ENCODE measurements at places on chromosomes 6 and 20.
A peak's percentile ranks its signal among the peaks of the same experiment; 100 is the strongest.

DNA sequence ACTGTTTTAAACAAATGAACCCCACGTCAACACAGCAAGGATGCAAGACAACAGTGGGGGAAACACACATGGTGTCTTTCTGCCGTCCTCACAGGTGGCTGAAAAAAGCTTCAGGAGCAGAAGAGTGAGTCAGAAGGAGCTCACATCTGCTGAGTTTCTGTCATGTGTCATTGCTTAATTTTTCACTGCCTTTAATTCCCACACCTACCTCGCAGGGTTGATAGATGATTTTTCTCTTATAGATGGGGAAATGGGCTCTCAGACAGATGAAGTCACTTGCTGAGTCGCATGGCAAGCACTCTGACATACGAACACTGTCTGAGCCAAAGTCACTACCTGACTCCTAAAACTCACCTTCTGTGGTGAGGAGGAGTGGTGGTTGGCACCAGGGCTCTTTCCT lies 28.3 kb upstream of the CARMIL1 start:
- no peak for DNase-seq

DNA sequence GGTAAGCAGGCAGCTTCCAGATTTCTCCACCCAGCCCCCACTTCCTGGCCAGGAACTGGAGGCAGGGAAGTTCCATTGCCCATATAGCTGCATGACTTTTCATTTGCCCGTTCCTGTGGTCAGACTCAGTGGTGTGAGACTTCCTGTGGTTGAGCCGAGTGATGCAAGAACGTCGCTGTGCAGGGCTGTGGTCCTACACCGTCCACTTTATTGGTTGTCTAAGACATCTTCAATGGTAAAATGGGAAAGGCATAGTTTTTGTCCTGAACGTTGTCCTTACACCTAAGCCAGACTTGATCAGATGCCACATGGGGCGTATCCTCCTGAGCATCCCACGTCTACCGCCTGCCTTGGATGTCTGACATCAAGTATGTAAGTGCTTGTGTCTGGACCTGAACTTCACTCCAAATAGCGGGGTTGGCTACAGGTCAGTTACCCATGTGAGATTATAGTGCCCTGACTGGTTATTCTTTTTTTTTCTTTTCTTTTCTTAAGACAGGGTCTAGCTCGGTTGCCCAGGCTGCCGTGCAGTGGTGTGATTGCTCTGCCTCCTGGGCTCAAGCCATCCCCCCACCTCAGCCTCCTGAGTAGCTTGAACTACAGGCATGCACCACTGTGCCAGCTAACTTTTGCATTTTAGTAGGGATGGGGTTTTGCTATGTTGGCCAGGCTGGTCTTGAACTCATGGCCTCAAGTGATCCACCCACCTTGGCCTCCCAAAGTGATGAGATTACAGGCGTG lies 25.9 kb upstream of the GTSF1L start:
- no peak for DNase-seq

GRCh38 chr6:168774381-168774780 lies 333.4 kb downstream of the SMOC2 start:
- DNase-seq = no peak

- no peak for DNase-seq
Measured at GRCh38 chr6:38508286-38508685, 131.4 kb downstream of the BTBD9 start.

GRCh38 chr6:141562186-141562811 lies 570.4 kb upstream of the GJE1 start:
- DNase-seq = no peak

- DNase-seq = no peak
Measured at GRCh38 chr6:47278545-47278944, 31.2 kb downstream of the TNFRSF21 start.

GRCh38 chr6:154901876-154902552 lies 93.1 kb upstream of the TIAM2 start:
- no peak for DNase-seq

DNA sequence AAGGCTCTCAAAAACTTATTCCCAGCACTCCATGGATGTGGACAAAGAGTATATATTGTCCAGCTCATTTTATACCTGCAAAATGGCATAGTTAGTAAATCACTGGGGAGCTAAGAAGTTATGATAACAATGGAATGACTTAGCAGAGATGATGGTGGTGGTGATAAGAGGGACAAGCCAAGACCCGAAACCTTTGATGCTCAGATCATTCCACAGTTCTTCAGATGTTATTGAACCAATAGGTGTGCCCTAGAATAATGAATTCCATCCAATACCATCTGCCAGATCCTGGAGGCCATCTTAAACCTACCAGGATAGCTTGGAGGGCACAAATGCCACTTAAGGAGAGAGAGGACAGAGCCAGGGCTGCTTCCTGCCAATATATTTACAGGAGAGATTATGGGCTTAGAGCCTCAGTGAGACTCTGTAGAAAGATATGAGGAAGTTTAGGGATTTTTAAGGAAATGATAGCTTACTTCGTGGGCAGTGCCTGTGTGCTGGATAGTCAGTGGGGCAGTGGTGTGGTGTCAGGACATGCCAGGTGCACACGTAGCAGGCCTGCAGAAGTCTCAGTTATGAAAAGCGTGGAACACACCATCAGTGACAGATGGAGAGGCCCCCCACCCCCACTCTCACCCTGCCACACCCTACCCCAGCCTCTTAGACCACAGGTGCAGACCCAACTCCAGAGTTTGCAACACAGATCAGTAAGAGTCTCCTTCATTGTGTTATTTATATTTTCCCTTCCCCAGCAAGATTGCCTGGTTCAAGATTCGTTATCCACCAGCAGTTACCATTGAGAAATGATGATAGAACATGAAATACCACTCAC lies 209.7 kb upstream of the SUPT3H start:
- DNase-seq = no peak

GRCh38 chr6:55175078-55176049 lies 1.0 kb downstream of the HCRTR2 start:
- DNase-seq = no peak

DNA sequence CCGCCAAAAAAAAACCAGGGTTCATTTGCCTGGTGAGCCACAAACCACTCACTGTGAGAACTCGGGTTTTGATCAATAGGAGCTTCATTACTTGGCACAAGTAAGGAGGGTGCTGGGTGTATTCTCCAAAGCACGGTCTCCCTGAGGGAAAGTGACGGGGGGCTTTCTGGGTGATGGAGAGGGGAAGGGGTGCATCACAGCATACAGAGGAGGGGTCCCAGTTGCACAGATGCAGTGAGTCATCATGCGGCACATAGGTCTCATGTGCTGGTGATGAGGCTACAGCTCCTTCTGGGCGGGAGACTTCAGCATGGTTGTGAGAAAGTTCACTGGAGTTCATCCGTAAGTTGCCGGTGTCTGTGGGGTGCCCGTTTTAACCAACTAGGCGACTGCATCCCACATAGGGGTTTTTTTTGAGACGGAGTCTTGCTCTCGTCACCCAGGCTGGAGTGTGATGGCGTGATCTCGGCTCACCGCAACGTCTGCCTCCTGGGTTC lies 36.2 kb downstream of the SUN5 start:
- peak; percentile 17 for DNase-seq

DNA sequence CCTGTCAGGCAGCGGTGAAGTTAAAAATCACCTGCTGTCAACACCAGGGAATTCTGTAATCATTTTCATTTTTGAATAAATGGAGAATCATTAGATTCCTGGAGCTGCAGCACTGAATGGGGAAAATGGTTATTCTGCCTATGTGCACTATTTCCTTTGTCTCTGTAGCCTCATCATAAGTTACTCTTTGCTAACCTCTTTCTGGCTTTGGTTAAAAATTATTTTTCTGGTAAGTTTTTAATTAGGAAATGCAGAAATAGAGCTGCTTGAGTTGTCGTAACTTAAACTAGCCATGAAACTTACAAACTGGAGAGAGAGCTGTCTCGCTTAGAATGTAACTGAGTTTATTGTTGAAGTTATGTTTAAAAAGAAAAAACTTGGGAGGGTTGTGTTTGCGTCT lies 28.8 kb downstream of the ZFAND3 start:
- DNase-seq = no peak

DNA sequence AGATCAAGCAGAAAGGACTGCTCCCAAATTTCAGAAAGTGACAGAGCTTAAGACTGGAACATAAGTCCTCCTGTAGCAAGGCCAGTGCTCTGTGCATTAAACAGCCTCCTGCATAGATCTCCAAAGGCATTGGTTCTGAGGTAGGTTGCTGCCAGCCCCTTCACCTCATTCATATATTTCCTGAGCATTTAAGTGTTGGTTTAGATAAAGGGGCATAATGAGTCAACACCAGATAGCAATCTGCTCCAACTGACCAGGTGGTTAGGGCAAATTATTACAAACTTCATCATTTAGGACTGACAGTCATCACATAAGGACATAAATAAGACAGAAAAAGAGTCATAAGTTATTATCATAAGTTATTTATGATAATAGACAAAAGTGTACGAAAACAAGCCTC lies 10.7 kb downstream of the PTPRK start:
- no peak for DNase-seq

DNA sequence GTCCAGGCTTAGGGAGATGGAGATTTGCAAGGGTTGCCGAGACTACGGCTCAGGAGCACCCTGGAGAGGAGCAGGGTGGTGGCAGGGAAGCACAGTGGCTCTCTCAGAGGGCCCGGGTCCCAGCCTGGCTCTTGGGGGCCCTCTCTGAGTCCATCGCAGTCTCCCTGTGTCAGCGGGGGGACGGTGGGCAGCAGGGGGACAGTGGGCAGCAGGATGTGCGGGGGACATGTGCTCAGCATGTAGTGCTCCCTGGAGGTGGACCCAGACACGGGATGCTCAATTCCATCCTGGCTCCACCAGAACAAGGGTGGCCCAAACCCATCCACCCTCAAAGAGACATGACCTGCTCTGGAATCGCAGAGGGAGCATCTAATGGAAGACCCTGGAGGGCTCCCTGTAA lies 43.0 kb upstream of the ZBP1 start:
- DNase-seq = peak; percentile 68

GRCh38 chr6:45781890-45782289 lies 233.8 kb downstream of the CLIC5 start:
- DNase-seq = no peak

GRCh38 chr6:160742090-160742489 lies 40.0 kb downstream of the PLG start:
- no peak for DNase-seq

- peak; percentile 81 for DNase-seq
Measured at GRCh38 chr6:35687658-35688604, 784 bp downstream of the FKBP5 start.

DNA sequence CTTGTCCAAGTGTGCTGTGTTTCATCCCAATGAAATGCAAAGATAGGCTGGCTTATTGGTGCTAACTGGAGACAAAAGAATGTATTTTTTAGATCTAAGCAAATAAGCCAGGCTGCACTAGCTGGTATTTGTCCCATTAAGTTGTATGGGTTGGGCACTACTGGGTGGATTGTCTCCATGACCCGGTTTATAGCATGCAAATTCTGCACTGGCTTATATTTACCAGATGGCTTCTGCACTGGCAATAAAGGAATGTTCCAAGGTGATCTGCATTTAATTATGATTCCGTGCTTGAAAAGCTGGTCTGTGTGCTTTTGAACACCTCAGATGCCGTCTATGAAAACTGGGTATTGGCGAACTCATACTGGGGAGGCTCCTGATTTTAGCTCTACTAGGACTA lies 61.4 kb upstream of the MOCS1 start:
- DNase-seq = peak; percentile 14

DNA sequence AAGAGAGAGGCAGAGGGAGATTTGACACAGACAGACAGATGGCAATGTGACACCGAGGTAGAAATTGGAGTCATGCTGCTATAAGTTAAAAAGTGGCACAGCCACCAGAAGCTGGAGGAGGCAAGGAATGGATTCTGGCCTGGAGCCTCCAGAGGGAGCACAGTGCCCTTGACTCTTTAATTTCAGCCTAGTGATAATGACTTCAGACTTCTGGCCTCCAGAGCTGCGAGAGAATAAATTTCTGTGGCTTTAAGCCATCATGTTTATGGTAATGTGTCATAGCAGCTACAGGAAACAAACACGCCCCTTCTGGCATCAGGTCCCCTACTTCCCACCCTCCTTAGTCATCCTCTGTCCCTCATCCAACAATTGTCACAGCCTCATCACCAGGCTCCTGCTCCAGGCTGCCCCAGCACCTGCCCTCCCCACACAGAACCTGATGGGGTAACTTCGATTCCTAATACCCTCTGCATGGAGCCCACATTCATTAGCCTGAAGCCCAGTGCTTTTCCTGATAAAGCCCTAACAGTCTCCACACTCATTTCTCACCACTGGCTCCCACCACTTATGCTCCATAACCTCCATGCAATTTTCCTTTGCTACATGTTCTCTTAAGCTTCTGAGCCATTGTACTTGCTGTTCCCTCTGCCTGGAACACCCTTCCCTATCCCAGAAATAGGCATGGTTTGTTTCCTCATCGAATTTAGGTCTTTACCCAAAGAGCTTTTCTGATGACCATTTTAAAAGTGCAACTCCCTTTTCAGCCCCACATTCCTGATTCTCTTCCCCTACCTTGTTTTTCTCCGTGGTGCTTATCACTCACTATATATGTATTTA lies 69.7 kb upstream of the TOX2 start:
- DNase-seq = no peak

DNA sequence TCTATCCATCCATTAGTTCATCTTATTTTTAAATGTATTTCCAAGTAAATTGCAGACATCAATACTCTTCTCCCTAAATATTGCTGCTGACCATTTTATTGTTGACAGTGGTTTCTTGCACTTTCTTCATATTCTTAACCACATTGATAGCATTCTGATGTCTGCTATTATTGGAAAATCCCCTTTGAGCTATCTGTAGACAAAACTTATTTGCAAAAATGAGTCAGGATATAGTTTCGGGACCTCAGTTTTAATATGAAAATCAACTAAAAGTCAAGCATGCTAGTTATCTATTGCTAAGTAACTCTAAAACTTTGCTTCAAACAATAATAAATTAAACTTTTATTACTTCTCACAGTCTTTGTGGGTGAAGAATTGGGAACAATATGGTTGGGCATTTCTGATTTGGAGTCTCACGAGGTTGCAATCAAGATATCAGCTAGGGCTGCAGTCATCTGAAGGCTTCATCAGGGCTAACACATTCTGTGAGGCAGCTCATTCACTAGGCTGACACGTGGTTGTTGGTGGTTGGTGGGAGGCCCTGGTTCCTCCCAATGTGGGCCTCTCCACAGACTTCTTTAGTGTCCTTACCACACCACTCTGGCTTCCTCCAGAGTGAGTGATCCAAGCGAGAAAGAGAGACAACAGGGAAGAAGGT lies 32.7 kb downstream of the CD109 start:
- DNase-seq = no peak

GRCh38 chr20:44850272-44850671 lies 35.2 kb upstream of the YWHAB start:
- no peak for DNase-seq

DNA sequence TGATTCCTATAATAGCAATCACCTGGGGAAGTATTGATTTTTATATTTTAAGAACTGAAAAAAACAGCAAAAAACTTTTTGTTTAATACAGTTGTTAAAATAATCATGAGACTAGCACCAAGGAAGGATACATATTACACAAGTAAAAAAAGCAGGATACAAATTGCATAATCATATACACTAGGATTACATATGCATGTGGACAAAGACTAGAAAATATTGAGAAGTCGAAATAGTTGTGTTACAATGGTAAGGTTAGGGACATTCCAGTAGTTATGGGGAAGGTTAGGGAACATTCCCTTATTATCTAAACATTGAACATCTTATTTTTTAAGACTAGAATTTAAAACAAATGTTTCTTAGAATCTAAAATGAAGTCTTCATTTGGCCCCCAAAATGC lies 9.5 kb downstream of the NUS1 start:
- DNase-seq = no peak

- DNase-seq = no peak
Measured at GRCh38 chr6:135440087-135440792, 57.3 kb downstream of the AHI1 start.

All from coronary artery (tissue), 2 donors.